Stimulated activated CD4-positive, alpha-beta T cell treated with anti-CD3 and anti-CD28 coated beads, Interleukin-12 subunit alpha, Interleukin-12 subunit beta, amount 100 ng/mL, for 4 hours (primary cell): ENCODE measurements at places on chromosomes 3 and 15.

DNA sequence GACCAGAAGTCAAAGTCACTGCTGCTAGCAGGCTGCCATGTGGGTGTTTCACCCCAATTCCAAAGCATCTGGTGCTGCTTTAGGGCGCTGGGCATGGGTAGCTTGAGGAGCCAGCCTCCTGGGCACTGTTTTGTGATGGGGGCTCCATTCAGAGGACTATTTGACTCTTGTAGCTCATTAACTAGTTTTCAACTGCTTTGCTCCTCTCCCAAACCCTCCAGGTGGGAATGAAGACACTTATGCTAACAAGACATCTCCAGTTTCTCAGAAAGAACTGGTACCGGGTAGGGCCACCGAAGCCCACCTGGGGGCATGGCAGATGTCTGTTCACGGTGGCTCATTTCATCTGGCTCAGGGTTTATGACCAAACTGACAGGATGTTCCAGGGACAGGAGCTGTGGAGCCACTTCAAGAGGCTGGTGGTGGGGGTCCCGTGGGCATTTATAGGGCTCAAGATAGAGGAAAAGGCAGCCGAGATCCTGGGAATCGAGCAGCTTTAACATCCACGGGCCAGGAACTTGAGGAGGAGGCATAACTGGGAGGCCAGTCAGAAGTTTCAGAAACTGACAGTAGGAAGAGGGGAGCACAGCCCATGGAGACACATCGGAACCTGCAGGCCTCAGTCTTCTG is 17.7 kb downstream of the AMOTL2 start:
- DNase-seq: no peak

- no peak for DNase-seq
Measured at GRCh38 chr3:187942658-187943241, 197.5 kb upstream of the BCL6 start.

GRCh38 chr3:31996195-31996594 is 14.6 kb downstream of the ZNF860 start:
- DNase-seq: no peak

DNA sequence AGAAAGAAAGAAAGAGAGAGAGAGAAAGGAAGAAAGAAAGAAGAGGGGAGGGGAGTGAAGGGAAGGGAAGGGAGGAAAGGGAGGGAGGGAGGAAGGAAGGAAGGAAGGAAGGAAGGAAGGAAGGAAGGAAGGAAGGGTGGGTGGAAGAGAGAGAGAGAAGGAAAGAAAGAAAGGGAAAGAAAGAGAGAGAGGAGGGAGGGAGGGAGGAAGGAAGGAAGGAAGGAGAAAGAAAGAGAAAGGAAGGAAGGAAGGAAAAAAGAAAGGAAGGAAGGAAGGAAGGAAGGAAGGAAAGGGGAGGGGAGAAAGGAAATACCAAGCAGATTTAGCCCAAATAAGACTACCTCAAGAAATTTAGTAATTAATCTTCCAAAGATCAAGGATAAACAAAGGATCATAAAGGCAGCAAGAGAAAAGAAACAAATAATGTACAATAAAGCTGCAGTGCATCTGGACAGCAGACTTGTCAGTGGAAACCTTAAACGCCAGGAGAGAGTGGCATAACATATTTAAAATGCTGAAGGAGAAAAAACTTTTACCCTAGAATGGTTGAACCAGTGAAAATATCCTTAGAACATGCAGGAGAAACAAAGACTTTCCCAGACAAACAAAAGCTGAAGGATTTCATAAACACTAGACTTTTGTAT is 427.6 kb downstream of the TBL1XR1 start:
- DNase-seq: no peak

DNA sequence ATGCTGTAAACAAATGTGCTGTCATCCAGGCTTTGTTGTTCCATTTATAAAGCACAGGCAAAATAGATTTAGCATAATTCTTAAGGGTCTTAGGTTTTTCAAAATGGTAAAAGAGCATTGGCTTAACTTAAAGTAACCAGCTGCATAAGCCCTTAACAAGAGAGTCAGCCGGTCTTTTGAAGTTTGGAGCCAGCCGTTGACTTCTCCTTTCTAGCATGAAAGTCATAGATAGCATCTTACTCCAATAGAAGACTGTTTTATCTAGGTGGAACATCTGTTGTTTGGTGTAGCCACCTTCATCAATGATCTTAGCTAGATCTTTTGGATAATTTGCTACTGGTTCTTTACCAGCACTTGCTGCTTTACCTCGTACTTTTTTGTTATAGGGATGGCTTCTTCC is 297.5 kb upstream of the DCBLD2 start:
- DNase-seq: no peak
